ENCODE measurements at places on chromosomes 1 and 21. TPM values are rescaled to one million over a fixed set of nuclear protein-coding genes. Genes with fewer than 3 reads are reported as not detected.

PLA2G2A gene
- 515 TPM for total RNA-seq

- no peak overlapping the region for H3K27ac ChIP-seq
- DNase-seq, result no peak
- H3K27me3 ChIP-seq, result no peaks in the 10 kb centered on the region
- H3K4me1 ChIP-seq, result peaks cover 17% of the 10 kb centered on the region
- no peaks in the 10 kb centered on the region for H3K36me3 ChIP-seq
- no peak overlapping the region for H3K4me3 ChIP-seq
Measured at GRCh38 chr1:67853704-67854103, 20.4 kb upstream of the GNG12 start.

GRCh38 chr1:247180581-247180980, 8.8 kb upstream of the ZNF124 start:
- no peak overlapping the region for H3K4me3 ChIP-seq
- DNase-seq, result no peak
- no peak overlapping the region for H3K27ac ChIP-seq
- H3K27me3 ChIP-seq, result no peaks in the 10 kb centered on the region
- H3K36me3 ChIP-seq, result no peaks in the 10 kb centered on the region

DNA sequence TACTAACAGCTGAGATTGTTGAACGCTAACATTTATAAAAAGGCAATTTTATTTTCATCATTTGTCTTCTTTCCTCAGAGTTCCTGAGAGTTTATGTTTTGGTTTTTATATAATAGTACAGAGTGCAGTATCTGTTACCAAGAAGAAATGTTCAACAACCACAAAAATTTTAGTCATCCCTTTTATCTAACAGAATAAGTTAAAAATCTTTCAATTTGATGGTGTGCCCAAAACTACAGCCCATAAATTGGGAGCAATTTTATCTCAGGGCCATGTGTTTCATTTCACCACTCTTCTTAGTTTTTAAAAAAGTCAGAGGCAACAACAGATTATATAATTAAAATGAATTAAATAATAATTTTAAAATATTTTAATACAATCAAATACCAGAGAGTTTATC, 37.1 kb downstream of the NEXN start:
- no peaks in the 10 kb centered on the region for H3K27me3 ChIP-seq
- H3K4me3 ChIP-seq, result no peak overlapping the region
- H3K27ac ChIP-seq, result no peak overlapping the region
- DNase-seq, result no peak

GRCh38 chr1:215623162-215623561, 56.1 kb downstream of the KCTD3 start:
- H3K4me3 ChIP-seq, result no peak overlapping the region
- H3K27ac ChIP-seq, result no peak overlapping the region
- no peak for DNase-seq
- peaks cover 36% of the 10 kb centered on the region for H3K36me3 ChIP-seq
- H3K4me1 ChIP-seq, result no peaks in the 10 kb centered on the region

GRCh38 chr1:174988986-174989385, 10.8 kb upstream of the CACYBP start:
- H3K27ac ChIP-seq, result peak overlapping the region; percentile 88
- H3K4me1 ChIP-seq, result peaks cover 16% of the 10 kb centered on the region
- no peak for DNase-seq
- no peaks in the 10 kb centered on the region for H3K27me3 ChIP-seq
- H3K36me3 ChIP-seq, result no peaks in the 10 kb centered on the region
- no peak overlapping the region for H3K4me3 ChIP-seq

DNA sequence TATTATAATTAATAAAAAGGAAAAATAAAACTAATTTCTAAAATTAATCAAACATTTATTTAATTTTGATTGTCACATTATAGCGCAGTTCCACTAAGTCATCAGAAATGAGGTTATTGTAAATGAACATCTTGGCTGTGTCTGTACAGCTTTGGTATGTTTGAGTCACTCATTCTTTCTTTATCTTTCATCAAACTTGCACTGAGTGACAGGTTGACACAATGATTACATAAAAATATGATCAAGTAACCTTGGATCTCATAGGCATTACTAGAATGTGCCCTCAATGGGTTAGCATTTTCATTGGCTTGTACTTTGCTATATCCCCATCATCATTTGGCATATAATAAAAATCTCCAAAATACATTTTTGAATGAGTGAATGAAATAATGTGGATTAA, 1353.2 kb upstream of the ADGRL2 start:
- no peaks in the 10 kb centered on the region for H3K4me1 ChIP-seq
- no peaks in the 10 kb centered on the region for H3K36me3 ChIP-seq
- H3K27me3 ChIP-seq, result no peaks in the 10 kb centered on the region

TTLL7 gene
- 15.0 TPM for total RNA-seq

DNA sequence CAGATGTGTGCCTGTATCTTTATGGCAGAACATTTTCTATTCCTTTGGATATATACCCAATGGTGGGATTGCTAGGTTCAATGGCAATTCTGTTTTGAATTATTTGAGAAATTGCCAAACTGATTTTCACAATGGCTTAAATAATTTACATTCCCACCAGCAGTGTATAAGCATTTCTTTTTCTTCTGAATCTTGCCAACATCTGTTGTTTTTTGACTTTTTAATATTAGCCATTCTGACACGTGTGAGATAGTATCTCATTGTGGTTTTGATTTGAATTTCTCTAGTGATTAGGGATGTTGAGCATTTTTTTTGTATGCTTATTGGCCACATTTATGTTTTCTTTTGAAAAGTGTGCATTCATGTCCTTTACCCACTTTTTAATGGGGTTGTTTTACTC, 864.3 kb upstream of the ADAMTS5 start:
- no peak for DNase-seq
- H3K4me1 ChIP-seq, result no peaks in the 10 kb centered on the region
- no peaks in the 10 kb centered on the region for H3K36me3 ChIP-seq
- no peak overlapping the region for H3K4me3 ChIP-seq

DNA sequence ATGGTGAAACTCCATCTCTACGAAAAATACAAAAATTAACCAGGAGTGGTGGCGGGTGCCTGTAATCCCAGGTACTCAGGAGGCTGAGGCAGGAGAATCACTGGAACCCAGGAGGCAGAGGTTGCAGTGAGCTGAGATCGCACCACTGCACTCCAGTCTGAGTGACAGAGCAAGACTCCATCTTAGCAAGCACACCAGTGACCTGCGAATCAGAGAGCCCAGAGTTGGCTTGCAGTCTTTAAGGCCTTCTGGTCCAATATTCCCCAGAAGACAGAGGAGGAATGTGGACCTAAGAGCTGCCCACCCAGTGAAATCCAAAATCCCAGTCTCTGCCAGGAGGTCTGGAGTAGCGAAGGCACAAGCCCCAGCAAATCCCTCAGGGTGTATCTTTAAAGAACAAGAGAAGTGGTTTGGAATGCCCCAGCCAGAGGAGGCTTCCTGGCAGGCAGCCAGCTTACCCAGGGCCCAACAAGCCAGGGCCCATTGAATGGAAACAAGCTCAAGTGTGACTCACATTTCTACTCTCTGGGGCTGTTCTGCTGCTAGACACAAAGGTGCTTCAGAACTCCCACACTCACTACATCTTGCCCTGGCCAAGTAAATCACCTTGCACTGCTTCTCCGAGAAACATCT, 23.9 kb downstream of the GPR161 start:
- H3K27me3 ChIP-seq, result no peaks in the 10 kb centered on the region
- H3K36me3 ChIP-seq, result no peaks in the 10 kb centered on the region
- no peak overlapping the region for H3K27ac ChIP-seq
- no peak for DNase-seq

- DNase-seq, result no peak
- H3K4me3 ChIP-seq, result no peak overlapping the region
- no peaks in the 10 kb centered on the region for H3K27me3 ChIP-seq
- peaks cover 36% of the 10 kb centered on the region for H3K4me1 ChIP-seq
- H3K36me3 ChIP-seq, result no peaks in the 10 kb centered on the region
- peak overlapping the region; percentile 24 for H3K27ac ChIP-seq
Measured at GRCh38 chr1:234911787-234912186, 216.8 kb downstream of the TOMM20 start.

- no peaks in the 10 kb centered on the region for H3K4me1 ChIP-seq
- no peaks in the 10 kb centered on the region for H3K27me3 ChIP-seq
- H3K4me3 ChIP-seq, result no peak overlapping the region
- DNase-seq, result no peak
- no peak overlapping the region for H3K27ac ChIP-seq
Measured at GRCh38 chr1:18829671-18830070, 29.8 kb downstream of the TAS1R2 start.

TNFSF4 gene
- 0.74 TPM for total RNA-seq

GRCh38 chr1:227947676-227948492, at the start of gene WNT9A:
WNT9A (minus strand) TSS chr1:227947932; CDS start chr1:227947887, 45 bp downstream.
- H3K27me3 ChIP-seq, result no peaks in the 10 kb centered on the region
- peak; percentile 82 for DNase-seq
- H3K36me3 ChIP-seq, result no peaks in the 10 kb centered on the region
- H3K4me3 ChIP-seq, result peak within 1 kb of the TSS; percentile 64
- H3K4me1 ChIP-seq, result peaks cover 46% of the 10 kb centered on the region

CFHR3 gene
- total RNA-seq, result not detected

Data from vagina (tissue), 2 donors.